ENCODE measurements at places on chromosomes 2 and 18.

GRCh38 chr2:145288650-145289496 lies 769.0 kb upstream of the ZEB2 start:
- no peak for DNase-seq

- no peak for DNase-seq
Measured at GRCh38 chr2:7407001-7407400, 489.8 kb downstream of the RNF144A start.

GRCh38 chr2:88696611-88697010 lies 5.1 kb downstream of the RPIA start:
- no peak for DNase-seq

DNA sequence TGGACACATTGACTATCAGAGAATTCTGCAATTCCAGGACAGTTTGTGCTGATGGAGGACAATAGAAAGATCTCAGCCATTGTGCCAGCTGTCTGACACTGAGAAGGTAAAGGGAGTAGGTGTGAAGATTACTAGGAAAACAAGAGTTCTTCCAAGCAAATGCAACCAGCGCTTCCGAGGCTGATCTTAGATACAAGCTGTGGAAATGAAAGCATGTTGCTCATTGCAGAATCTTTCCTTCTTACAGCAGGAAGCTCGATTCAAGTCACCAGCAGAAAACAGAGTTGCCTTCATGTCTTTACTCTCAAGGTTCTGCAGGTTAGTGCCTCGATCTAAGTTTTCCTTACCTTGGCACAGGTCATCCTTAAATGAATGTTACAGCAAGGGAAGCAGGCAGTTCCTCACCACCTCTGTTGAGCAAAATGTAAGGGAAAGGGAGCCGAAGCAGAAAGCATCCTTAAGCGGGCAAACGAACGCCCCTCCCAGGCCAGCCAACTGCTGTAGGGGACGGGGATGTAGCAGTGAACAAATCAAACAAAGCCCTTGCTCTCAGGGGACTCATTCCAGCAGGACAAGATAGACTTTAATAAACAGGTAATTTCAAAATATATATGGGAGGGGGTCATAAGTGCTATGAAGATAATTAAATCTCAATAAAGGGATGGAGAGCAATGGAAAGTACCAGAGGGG lies 54.3 kb downstream of the MARCHF4 start:
- no peak for DNase-seq

DNA sequence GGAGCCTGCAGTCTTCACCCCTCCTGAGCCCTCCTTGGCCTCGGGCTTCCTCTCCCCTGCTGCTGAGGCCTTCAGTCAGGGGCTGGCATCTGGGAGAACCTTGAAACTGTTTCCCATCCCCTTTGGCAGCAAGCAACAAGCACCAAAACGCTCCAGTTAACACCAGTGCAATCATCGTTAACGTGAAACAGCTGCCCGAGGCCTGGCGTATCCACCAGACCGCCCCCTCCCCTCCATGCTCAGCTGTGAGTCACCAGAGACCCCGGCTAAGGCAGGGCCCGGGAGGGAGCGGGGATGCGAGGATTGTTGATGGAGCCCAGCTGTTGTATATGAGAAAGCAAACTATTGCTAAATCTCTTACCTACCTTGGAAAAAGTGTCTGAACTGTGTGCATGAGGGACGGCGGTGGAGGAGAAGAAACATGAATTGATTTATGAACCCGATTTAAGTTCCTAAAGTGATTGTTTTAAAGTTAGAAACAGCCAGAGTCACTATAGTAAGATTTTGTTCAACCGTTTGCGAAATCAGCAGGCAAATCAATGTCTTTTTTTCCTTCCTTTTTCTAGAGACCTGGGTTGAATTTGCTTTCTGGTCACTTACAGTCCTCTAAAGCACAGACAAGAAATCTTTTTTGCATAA lies 5.2 kb downstream of the ZFP36L2 start:
- peak; percentile 94 for DNase-seq

GRCh38 chr2:16196687-16197503 lies 256.5 kb downstream of the MYCN start:
- DNase-seq: no peak

DNA sequence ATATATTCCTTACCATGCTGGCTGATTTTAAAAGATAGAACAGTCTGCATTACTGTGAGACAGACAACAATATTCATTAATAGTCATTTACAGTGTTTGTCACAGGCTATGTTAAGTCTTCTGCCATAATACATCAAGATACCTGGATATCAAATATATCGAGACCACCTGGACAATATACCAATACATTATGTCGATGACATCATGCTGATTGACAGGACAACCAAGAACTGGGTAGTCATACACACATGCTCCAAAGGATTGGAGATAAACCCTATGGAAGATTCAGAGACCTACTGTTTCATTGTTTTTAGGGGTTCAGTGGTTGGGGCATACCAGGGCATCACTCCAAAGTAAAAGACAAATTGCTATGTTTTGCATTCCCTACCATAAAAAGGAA lies 26.5 kb upstream of the SMCHD1 start:
- DNase-seq: no peak

GRCh38 chr2:57897920-57898319 lies 148.7 kb upstream of the VRK2 start:
- DNase-seq: no peak

DNA sequence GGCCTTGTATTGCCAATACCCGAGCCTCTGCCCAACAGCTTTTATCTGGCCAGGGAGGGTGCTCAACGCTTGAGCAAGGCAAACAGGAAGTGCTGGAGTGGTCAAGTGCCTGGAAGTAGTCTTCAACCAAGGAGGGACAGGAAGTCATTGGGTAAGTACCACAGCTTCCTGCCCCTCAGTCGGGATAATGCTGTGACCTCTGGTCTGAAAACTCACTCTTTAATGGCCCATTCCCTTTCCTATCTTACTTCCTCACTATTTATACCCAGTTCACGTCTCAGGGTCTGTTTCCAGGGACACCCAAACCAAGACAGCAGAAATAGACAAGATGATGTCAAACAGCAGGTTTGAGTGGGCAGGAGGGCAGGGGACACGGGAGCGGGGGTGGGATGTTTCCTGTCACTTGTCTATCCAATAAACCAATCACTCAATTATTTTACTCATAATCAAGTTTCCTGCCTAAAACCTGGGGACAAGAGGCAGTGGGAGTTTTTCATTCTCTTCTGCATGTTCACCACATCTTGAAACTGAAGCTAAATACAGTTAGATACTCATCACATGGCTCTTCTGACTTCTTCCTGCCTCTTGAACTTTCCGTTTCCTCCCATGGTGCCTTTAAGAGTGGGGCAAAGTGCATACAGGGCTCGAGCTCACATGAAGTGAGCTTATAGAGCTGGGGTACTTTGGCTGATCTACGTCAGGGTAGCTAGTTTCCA lies 68.9 kb upstream of the CAB39 start:
- DNase-seq: peak; percentile 43

- DNase-seq: peak; percentile 41
Measured at GRCh38 chr18:69580107-69580506, 179.4 kb downstream of the DOK6 start.

- no peak for DNase-seq
Measured at GRCh38 chr2:240646176-240646899, 21.1 kb downstream of the GPR35 start.

- no peak for DNase-seq
Measured at GRCh38 chr18:76054156-76054555, 440.9 kb downstream of the ZNF516 start.

- DNase-seq: peak; percentile 58
Measured at GRCh38 chr2:99827296-99827999, 314.9 kb downstream of the AFF3 start.

- no peak for DNase-seq
Measured at GRCh38 chr2:74448771-74449170, 6.1 kb upstream of the INO80B start.

DNA sequence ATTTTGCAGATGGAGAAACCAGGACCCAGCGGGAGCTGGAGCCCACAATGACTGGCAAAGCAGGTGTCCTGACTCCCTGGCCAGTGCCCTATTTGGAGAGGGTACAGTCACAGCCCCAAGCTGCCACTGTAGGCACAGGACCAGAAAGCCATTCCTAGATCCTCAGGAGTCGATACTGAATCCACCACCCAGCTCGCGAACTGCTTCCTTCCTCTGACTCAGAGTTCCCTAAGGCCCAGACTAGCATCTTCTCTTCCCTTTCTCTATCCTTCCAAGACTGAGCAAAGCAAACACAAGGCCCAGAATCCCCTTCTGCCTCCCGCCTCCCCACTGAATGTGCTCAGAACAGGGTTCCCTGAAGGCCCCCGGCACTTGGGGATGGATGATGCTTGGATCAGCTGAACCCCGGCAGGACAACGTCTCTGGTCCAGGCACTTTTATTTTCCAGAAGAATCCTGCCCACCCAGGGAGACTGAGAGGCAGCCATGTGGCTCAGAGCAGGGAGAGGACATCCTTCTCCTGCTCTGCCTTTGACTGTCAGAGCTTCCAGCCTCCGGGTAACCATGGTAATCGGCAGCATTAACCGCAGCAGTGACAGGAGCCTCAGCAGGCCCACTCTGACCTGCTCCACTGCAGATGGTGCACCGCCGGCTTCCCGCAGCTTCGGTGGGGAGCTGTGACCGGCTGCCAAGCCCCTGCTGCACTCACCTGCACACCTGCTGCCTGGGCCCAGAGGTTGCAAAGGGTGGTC lies 34.8 kb upstream of the KLHL29 start:
- peak; percentile 70 for DNase-seq

DNA sequence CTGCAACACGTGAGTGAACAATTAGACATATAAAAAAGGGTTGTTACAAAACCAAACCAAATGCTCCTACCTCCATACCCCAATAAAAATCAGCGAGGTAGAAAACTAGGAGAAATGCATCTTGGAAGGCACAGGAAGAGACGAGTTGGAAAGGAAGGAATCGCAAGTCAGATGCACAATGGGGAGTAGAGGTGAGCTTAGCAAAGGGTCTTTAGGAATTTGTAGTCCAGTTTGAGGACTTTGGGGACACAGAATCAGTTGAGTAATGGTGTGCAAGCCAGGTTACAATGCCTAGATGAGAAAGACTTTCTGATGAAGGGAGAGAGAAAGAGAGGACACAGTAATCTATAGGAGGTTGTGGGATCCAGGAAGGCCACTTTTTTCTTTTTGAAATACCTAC lies 35.7 kb downstream of the XRCC5 start:
- no peak for DNase-seq

- DNase-seq: no peak
Measured at GRCh38 chr2:15688924-15689568, 97.4 kb downstream of the DDX1 start.

DNA sequence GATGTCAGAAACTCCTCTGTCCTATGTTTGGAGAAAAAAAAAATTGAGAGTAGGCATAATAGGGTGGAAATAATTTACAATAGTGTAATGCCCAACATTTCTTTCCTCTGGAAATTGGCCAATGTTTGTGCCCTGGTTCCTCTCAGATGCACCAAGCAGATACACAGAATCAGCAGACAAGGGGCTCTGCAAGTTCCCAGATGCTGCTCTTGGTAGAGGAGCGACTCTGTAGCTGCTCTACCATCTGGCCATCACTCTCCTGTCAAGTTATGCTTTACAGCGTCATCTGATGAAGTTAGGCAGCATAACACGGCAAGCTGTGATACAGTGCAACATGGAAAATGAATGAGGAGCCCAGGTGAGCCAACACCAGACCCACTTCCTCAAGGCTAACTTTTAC lies 1.6 kb downstream of the DYTN start:
- DNase-seq: no peak

- no peak for DNase-seq
Measured at GRCh38 chr2:175640655-175641054, 361.4 kb downstream of the LNPK start.

GRCh38 chr18:29874519-29875098 lies 1167.9 kb downstream of the DSC3 start:
- DNase-seq: peak; percentile 7

DNA sequence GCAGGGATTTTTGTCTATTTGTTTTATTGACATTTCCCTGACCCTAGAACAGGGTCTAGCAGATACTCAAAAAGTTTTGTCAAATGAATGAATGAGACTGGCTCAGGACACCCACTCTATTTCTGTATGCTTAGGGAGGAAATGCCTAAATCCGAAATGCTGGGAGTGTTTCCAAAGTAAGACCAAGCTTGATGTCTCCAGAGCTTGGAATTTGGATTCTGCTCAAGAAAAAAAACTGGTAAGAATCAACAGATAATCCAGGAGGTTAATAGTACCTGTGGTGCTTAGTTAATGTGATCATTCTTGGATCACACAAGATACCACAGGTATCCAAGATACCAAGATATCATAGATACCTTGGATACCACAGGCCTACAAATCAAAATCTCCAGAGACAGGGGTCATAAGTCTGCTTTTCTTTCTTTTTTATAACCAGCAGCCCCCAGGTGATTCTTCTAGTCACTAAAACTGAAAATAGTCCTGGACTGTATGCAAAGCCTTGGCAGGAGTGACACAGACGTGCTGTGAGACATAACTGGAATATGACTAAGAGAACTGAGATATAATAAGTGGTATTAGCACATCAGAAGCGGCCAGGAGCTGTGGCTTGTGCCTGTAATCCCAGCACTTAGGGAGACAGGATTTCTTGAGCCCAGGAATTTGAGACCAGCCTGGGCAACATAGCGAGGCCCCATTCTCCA lies 39.9 kb upstream of the SP3 start:
- DNase-seq: peak; percentile 76

DNA sequence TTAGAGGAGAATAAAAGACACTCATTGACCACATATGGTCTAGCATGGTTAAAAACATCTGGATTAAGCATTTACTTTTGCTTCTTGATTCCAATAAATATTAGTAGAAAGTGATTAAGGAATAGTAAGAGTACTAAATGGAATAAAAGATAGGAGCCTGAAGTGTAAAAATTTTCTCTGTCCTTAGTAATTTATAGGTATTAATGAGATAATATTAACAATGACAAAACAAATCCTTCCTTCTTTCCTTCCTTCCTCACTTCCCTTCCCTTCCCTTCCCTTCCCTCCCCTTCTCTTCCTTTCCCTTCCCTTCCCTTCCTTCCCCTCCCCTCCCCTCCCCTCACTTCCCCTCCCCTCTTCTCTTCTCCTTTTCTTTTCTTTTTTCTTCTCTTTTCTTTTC lies 797.5 kb upstream of the NRXN1 start:
- no peak for DNase-seq

GRCh38 chr2:236731767-236732580 lies 162.3 kb downstream of the ACKR3 start:
- peak; percentile 91 for DNase-seq

- DNase-seq: no peak
Measured at GRCh38 chr2:46236876-46237859, 60.0 kb upstream of the EPAS1 start.

- no peak for DNase-seq
Measured at GRCh38 chr18:7980136-7980535, 413.0 kb downstream of the PTPRM start.

DNA sequence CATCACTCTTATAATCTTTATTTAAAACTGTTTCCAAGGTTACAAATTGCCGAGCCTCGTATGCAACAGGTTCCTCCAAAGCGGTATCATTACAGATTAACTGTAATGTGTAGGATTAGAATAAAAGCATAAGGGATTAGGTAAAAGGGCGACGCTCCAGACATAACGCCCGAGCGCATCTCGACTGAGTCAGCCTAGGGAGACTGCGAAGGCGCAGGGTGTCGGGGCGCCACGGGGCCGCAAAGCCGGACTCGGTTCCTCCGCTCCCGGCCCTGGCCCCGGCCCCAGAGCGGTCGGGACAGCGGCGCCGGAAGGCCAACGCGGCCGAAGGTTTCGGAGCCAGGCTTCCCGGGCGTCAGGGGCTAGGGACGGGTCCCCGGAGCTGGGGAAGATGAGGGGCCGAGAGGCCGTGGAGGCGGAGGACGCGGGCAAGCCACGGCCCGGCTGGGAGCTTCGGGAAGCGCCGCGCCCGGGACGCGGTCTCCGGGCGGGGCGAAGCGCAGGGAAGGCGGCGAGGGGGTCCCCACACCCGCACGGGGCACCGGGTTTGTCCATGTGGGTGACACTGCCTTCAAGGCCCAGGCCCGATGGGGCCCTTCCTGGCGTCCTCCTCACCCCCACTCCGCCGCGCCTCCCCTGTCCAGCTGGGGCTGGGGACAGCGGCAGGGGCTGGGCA lies 12.9 kb upstream of the SIX3 start:
- DNase-seq: no peak

Data from muscle of leg (tissue), 16 donors.